ENCODE measurements at places on chromosomes 12 and 14.

GRCh38 chr14:64561631-64562030, 11.9 kb downstream of the PPP1R36 start:
- no peak for DNase-seq

- DNase-seq, result no peak
These were observed 141.0 kb upstream of the G2E3 start for GRCh38 chr14:30417999-30418398.

DNA sequence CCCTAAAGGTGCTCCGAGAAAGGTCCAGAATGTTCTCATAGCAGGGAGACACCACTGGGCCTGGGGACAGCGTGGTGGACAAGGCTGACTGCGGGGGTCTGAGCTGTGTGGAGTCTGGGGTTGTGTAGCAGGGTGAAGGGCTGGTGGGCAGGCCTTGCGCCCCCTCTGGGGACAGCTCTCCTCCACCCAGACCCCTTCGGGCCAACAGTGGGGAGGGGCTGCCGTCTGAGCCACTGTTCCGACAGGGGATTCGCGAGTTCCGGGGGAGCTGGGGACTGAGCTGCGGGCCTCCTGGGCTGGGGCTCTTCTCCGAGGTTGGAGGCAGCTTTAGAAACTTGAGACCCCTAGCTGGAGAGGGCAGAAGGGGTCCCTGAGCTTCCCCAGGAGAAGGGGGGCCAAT, 32.1 kb downstream of the NCKAP5L start:
- no peak for DNase-seq

- DNase-seq, result no peak
These were observed 151.9 kb downstream of the LRRK2 start for GRCh38 chr12:40376533-40377267.

GRCh38 chr12:15897433-15897832, 13.7 kb upstream of the DERA start:
- DNase-seq, result no peak

DNA sequence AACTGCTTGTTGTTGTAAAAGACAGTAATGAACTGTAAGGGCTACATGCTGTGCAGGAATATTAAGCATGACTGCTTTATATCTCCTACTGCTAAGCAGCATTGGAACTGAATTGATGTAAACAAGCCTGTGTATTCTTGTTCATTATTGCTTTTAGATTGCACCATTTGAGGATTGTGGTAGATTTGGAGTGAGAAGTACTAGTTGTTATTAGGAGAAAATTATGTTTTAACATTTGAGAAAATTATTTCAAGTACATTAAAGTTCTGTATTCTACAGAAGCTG, 212.7 kb downstream of the ERC1 start:
- DNase-seq, result no peak

DNA sequence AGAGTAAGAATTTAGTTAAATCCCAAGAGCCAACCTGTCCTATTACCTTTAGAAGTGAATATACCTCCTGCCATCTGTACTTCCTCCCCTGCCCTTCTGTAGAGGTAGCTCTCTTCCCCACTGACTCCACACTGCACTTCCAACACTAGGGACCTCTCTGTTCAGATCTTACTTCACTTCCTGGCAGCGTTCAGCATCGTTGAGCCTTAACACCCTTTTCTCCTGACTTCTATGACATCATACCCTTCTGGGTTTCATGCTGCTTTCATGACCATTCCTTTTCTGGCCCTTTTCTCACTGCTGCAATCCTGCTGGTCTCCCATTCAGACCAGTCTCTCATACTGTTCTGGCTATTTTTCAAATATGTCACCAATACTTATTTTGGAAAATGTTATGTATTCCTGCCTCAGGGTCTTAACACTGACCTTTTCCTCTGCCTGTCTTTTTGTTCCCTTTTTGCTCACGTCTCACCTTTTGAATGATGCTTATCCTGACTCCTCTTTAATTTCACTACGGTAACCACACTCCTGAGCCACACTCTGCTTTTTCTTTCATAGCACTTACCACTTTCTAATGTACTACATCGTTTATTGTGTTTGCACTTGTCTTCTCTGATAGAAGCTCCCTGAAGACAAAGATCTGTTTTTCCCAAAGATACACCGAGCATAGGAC, 67.6 kb downstream of the PLEKHA5 start:
- DNase-seq, result no peak

GRCh38 chr14:96162741-96163140, 41.9 kb upstream of the BDKRB2 start:
- DNase-seq, result no peak

GRCh38 chr12:107014055-107014454, 27.1 kb upstream of the MTERF2 start:
- DNase-seq, result no peak

GRCh38 chr14:96729889-96730288, 67.3 kb upstream of the VRK1 start:
- DNase-seq, result no peak

DNA sequence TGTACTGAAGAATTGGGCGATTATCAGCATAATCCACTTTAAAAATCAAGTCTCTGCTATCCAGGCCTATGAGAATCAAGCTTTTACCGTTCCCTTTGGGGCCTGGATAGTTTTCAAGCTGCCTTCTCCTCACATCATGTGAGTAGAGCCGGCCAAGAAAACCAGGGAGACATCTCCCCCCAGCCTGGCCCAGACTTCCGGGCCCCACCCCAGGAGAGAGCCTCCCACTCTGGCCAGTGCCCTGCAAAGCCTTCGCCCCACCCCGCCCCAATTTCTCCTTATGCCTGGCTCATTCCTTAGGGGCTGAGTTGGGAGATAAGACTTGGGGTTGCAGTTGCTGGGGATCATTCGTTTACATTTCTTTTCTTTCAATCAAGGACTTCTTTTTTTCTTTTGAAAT, 1.4 kb upstream of the TMEM132C start:
- no peak for DNase-seq

DNA sequence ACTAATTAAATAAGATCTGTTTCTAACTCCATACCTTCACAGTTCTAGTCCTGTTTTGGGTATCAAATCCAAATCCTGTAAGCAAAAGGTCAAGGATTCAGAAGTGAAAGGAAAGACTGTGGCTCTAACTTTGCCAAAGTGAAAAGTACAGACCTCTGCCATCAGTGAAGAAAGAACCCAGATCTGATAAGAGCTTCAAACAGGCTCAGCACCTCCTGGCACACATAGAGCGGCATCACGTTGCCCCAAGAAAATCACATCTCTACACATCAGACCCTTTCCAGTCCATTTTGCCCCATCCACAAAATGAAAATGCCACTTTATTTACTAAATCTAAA, 23.2 kb downstream of the CLIP1 start:
- DNase-seq, result no peak

DNA sequence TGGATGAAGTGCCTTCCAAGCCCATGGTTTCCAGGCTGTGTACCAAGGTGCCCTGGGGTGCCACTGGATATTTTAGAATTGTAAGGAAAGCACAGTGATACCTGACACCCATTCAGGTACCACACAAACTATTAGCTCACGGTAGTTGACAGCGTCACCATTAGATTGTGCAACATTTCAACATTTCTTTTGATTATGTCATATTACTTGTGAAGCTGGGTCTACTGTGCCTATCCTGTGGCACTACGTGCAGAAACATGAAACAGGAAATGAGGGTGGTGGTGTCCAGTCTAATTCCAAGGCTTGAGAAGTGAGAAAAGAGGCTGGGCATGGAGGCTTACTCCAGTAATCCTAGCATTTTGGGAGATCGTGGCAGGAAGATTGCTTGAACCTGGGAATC, 75.5 kb upstream of the CPM start:
- no peak for DNase-seq

GRCh38 chr12:70983692-70984091, 63.2 kb upstream of the PTPRR start:
- DNase-seq, result no peak

- DNase-seq, result no peak
These were observed 11.8 kb downstream of the SLC39A5 start for GRCh38 chr12:56241424-56242303.

DNA sequence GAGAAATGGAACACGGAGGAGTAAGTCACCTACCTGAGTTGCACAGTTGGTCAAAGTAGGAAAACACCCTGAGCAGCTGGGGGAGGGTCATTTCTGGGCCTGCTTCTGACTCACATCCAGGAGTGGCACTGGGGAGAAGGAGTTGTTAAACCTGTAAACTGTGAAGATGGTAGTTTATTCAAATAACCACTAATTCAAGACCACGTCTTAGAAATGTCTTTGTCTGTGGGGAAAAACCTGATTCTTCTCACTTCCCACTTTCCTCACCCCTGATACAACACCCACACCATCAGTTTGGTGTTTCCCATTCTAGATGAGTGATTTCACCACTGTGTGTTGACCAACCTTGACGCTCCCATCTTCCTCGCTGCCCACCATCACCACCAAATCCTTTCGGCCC, 207.1 kb downstream of the ANO4 start:
- DNase-seq, result no peak

GRCh38 chr12:92757597-92758121, 54.9 kb downstream of the PLEKHG7 start:
- DNase-seq, result no peak

GRCh38 chr12:53287741-53288216, 7.6 kb upstream of the PFDN5 start:
- peak; percentile 90 for DNase-seq

DNA sequence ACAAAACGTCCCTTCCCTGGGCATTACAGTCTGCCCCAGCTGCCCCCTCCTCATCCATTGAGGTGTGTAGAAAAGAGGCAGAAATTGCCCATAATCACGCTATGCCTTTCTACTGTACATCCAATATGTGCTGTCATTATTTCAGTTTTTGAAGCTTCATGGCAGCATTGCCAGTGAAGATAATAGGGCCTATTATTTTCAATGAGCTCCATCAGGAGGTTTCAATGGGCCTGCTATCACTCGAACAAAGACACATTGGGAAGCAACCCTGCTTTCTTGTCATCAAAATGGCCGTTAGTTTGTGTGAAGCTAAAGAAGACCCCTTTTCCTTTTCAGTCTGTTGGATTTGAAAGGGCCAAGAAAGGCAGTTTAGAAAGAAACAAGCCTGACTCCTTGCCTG, 653.8 kb downstream of the NOVA1 start:
- no peak for DNase-seq

DNA sequence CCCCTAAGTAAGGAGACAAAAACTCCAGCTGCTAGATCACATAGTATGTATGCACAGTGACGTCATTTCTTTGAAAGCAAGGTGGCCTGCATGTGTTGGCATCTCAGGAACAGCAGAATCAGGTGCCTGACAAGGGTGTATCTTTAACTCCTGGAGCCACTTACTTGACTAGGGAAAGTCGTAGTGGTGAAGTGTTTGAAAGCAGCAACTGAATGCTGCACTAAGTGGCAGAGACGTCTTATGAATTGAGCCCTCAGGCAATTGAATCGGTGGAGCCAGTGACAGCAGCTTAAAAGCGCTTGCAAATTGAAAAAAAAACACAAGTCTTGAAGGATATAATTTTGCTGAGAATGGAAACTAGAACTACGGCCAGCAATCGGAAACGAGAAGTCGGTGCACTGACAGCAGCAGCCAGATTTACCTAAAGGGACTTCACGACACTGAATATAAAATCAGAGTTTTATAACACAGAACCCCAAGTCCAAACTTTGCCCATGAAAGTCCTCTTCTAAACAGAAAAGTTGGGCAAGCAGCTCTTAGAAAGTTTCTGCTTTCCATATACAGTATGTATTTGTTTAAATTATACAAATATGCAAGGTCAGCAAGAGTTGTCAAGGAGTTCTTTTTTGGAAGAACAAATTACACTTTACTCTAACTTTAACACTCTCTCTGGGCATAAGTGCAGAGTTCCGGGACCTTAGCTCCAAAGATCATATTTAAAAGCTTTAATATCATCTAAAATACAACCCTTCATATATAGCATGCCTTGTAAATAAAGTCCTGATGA, 1.1 kb downstream of the IGF1 start:
- peak; percentile 74 for DNase-seq

DNA sequence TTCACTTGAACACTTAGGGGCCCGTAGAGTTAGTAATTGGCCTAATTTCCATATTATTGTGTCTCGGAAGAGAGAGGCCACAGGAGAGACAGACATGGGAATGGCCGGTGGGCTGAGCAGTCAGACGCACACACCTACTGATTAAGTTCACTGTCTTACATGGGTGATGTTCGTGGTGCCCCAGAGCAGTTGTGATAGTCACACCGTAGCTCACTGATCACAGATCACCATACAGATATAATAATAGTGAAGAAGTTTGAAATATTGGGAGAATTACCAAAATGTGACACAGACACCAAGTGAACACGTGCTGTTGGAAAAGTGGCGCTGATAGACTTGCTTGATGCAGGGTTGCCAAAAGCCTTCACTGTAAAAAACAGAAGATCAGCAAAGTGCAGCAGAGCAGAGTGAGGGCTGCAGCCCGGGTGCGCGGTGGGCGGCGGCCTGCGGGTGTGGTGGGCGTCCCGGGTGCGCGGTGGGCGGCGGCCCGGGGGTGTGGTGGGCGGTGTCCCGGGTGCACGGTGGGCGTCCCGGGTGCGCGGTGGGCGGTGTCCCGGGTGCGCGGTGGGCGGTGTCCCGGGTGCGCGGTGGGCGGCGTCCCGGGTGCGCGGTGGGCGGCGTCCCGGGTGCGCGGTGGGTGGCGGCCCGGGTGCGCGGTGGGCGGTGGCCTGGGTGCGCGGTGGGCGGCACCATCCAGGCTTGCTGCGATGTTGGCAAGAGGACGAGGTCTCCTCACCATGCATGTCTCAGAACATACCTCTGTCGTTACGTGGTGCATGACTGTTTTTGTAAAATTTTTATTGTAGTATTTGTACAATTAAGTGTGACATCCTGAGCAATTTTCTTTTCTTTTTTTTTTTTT, 34.3 kb upstream of the TEX22 start:
- DNase-seq, result peak; percentile 74

GRCh38 chr12:32753605-32754004, 2.1 kb downstream of the YARS2 start:
- DNase-seq, result no peak

GRCh38 chr12:12946686-12947355, 5.1 kb downstream of the GPRC5D start:
- no peak for DNase-seq

DNA sequence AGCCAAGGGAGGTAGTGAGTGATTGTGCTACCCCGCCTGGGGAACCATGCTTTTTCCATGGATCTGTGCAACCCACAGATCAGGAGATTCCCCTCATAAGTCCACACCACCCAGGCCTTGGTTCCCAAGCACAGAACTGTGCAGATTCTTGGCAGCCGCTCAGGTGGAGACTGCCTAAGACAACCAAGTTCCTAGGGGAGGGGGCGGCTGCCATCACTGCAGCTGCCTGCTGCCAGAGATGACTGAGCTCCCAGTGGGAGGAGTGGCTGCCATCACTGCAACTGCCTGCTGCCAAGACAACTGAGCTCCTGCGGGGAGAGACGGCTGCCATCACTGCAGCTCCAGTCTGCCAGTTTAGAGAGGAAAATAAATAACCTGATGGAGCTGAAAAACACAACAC, 138.3 kb upstream of the GARIN2 start:
- DNase-seq, result no peak

GRCh38 chr12:11731455-11731854, 82.0 kb downstream of the ETV6 start:
- DNase-seq, result no peak

All from activated CD4-positive, alpha-beta T cell treated with anti-CD3 and anti-CD28 coated beads, Interleukin-2, amount 10 ng/mL, durations not matched to agents 24 days and 14 days (primary cell).